Stimulated activated CD8-positive, alpha-beta memory T cell treated with anti-CD3 and anti-CD28 coated beads, Interleukin-15, amount 100 ng/mL, for 1 hour (primary cell): ENCODE measurements at places on chromosomes 3 and 15.

DNA sequence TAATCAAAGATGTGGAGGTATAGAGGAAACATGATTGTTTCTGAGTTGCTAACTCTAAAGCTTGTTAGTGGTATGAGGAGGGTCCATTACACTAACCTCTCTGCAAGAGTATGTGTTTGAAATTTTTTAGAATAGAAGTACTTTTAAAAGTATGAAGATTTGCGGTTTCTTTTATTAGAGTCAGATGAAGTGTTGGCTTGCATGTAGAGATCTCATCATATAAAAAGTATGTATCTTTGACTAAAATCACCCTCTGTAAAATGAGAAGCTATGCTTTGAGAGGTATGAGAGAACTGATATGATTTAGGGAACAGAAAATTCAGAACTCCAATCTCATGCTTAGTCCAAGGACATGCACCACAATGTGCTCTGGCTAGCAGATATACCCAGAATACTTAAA is 140.4 kb upstream of the MBNL1 start:
- DNase-seq = no peak

- no peak for DNase-seq
Measured at GRCh38 chr3:40237889-40238571, 71.5 kb upstream of the EIF1B start.

GRCh38 chr15:82692171-82692570 is 17.5 kb downstream of the AP3B2 start:
- DNase-seq = no peak

GRCh38 chr3:141011232-141011996 is 39.7 kb upstream of the SPSB4 start:
- peak; percentile 52 for DNase-seq

DNA sequence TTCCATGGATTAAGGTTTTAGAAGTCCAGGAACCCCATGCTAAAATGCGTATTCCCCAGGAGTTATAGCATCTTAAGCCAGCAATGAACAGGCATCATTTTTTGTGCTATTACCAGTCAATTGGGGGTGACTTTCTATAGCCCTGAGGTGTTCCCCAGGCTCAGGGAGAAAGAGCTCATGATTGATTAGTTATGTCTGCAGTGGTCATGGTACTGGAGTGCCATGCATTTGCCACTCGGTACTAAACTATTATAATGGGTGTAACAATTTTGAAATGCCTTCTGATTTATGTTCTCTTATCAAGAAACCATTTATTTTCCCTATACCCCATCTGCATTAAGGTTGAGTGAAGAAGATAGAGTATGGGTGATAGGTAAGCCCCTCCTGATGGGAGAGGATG is 11.9 kb downstream of the LRRC31 start:
- no peak for DNase-seq

DNA sequence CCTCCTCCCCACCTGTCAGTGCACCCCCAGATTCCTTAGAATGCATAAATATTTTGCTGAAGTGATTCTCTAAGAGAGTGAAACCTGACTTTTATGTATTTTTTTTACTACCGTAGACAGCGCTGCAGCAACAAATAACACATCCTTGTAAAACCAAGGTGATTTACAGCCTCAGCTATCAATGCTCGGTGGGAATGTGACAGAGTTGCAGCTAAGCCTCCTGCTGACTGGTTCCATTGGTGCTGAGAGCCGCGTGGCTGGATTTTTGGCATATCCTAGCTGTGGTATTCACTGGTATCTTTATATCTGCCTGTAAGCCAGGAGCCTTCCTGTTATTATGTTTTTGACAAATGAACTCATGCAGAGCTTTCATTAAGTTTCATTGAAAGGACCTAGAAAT is 11.0 kb downstream of the FGD5 start:
- no peak for DNase-seq

GRCh38 chr3:136819731-136820679 is 1.1 kb downstream of the SLC35G2 start:
- no peak for DNase-seq

- no peak for DNase-seq
Measured at GRCh38 chr3:180595559-180595935, 6.4 kb upstream of the TTC14 start.

GRCh38 chr3:16066545-16066944 is 107.9 kb upstream of the GALNT15 start:
- DNase-seq = no peak
